ENCODE measurements at places on chromosomes 11 and 22.
A peak's percentile ranks its signal among the peaks of the same experiment; 100 is the strongest.

DNA sequence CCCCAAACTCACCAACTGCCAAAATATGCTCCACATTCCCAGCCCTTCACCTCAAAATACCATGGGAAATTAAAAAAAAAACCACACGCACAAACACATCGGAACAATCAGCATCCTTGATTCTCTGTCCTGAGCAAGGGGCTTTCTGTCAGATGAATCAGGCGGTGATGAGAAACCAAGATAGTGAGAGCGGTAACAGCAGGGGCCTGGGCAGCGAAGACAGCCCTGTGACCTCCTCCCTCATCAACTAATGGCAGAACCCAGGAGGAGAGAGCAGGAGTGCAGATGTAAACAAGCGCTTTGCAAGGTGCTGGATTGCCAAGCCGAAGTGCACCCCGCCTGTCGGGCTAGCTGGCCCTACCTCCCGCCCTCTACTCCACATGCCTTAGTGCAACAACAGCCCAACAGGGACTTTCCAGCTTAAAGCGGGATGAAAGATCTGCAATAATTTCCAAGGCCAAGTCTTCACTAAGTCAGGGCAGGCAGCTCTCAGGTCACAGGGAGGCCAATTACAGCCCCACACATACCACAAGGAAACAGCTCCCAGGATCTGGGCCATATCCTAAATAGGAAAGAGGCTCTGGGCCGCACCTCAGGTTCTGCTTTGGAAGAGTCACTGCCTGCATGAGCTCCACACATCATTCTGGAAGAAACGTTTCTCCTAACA lies 72.2 kb upstream of the BID start:
- DNase-seq, result no peak

DNA sequence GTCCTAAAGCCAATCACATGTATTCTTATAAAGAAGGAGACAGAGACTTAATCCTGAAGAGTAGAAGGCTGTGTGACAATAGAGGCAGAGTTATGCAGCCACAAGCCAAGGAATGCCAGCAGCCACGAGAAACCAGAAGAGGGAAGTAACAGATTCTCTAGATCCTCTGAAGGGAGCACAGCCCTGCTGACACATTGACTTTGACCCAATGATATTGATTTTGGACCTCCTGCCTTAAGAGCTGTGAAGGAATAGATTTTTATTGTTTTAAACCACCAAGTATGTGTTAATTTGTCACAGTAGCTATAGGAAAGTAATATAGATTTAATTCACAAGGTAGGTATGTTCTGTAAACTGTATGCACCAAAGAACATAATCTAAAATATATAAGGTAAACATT lies 103.6 kb downstream of the TTC17 start:
- DNase-seq, result no peak

DNA sequence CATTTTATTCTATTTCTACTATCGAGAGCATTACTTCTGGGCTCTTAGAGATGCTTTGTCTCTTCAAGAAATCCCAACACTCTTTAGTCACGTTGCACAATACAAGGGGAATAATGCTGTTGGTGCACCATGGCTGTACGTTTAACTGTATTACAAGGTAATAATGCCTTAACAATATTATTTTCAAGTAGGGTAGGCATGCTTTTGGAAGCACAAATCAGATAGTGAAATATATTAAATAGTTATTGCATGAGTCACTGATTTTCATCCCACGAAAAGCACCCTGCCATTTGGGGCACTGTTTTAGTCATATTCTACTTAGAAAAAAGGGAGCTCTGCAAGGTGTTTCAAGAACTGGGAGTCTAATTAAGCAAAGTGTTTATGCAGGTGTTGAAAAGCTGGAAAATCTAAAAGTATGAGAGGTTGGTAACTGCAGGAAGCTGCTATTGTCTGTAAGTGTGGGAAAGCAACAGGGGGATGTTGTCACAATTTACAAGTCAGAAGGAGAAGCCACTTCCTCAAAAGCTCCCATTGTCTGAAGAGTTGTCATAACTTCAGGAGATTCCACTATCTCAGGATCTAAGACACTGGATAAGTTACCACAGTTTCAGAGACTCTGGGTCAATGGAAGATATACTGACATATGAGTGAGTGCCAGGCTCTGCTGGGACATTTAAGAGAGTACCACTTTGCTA lies 218.2 kb downstream of the JRKL start:
- no peak for DNase-seq

- DNase-seq, result peak; percentile 90
Observed at GRCh38 chr11:75380716-75381420, 18.4 kb upstream of the RPS3 start.

GRCh38 chr22:44409211-44409973 lies 88.6 kb downstream of the RTL6 start:
- no peak for DNase-seq

DNA sequence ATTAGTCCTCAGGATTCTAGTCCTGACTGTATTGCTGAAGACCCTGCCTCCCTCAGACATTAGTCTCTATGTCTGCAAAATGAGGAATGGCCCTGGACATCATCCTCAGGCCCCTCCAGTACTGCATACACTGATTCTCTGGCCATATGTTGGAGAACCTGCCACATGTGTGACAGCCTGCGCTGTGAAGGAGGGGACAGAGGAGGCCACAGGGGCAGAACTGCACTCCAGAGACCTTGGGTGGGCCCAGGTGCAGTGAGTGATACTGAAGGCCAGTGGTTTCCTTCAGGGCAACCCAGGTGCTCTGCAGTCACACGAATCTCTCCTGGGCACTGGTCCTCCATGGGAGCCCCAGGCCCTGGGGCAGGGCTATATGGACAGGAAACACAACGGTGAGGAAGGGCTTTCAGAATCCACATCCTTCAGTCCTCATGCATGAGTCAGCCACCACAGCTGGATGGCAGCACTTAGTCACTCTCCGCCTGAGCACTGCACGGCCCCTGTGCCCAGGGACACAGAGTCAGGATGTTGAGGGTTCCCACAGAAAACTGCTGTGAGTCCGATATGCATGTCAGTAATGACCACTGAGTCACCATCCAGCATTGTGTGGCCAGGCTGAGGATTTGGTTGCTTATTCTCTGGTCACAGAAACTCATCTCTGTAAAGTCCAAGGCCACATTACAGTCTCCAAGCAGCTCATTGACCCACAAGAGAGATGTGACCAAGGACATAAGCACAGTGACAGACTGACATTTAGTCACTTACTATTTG lies 39.7 kb downstream of the ME3 start:
- peak; percentile 69 for DNase-seq

- DNase-seq, result no peak
Observed at GRCh38 chr11:69344570-69345145, 50.7 kb downstream of the MYEOV start.

DNA sequence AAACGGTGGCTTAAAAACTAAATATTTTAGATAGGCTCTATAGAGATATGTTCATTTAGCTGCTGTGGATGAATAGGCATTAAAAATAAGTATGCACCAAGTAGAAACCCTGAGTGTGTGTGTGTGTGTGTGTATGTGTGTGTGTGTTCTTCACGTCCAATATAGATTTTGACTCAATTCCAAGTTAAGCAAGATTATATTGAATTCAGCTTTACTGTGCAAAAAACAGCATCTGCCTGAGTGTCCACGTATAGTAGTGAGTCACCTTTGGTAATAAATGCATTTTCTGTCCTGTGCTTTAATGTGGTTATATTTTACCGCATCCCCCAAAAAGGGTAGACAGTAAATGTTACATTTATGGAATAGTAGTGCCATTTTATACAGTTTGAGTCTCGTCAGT lies 71.2 kb downstream of the PDHX start:
- no peak for DNase-seq

- DNase-seq, result peak; percentile 49
Observed at GRCh38 chr11:12403122-12403996, 26.0 kb downstream of the PARVA start.

GRCh38 chr11:60251485-60252212 lies 8.7 kb upstream of the MS4A4E start:
- DNase-seq, result no peak

- DNase-seq, result no peak
Observed at GRCh38 chr11:70820311-70820710, 422.0 kb downstream of the CTTN start.

GRCh38 chr11:80346353-80347059 lies 905.7 kb upstream of the TENM4 start:
- peak; percentile 3 for DNase-seq

DNA sequence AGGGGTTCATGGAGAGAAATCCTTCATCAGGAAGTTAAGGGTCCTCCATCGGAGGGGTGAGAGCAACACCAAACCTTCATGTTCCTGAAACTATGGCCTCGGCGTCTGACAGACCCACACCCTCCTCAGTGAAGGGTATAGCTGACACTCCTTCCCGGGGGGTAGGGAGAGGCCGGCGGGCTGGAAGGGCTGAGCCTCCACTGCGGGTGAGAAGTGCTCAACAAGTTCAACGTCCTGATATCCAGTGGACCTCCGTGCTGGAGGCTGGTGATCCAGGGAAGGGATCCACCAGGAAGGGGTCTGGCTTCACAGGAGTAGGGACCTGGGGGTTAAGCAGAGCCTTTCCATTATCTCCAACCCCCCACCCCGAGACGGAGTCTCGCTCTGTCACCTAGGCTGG lies 12.3 kb downstream of the CARS1 start:
- no peak for DNase-seq

DNA sequence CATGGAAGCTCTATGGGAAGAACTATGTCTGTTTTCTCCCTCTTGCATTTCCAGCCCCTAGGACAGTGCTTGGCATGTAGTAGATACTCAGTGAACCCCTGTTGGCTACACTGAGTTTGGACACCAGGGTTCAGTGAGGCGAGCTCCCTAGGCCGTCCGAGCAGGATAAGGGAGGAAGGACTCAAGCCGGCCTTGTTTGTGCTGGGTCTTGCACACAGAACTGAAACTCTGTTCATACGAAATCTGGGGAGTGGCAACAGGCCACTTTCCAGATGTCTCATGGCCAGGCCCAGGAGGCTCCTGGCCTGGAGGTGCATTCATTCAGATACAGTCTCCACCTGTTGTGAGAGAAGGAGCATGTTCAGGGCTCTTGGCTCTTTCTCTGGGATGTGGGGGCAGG lies 23.6 kb upstream of the LMO1 start:
- DNase-seq, result no peak

Data from Caco-2 (cell line).